ENCODE measurements at places on chromosomes 7 and 10.

GRCh38 chr7:30255064-30255769 is 29.2 kb upstream of the ZNRF2 start:
- no peak for DNase-seq

DNA sequence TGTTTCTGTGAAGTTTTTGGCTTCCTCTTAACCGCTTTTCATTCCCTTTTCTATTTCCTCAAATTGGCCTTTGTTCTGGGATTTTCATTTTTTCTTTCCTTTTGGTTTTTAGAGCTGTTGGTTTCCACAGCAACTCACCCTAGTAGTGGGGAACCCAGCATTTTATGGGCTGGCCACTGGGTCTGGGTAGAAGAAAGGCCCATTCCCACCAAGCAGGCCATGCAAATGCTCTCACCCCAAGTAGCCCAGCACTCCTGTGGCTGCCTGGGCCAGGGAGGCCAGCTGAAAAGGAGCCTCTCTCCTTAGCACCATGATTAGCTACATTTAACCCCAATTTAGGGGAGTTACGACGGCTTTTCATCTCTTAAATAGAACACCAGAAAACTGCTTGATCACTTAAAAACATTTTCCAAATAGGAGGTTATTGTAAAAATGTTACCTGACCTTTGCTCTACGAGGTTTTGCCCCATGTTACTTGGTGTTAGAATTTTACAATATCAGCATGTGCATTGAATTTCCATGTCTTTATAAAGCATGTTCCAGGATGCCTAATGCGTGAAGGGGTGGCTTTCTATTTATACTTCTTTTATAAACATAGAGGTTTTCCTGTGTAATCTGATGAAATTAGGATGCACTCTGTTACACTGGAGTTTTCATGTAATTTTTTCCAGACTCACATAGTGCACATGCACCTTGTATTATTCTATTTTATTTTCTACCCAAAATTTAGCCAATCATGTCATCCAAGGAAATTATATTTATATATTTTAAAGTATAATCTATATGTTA is 75.4 kb downstream of the FAM171A1 start:
- DNase-seq = no peak

GRCh38 chr10:70381471-70382421 is 679 bp downstream of the LRRC20 start:
- DNase-seq = no peak

DNA sequence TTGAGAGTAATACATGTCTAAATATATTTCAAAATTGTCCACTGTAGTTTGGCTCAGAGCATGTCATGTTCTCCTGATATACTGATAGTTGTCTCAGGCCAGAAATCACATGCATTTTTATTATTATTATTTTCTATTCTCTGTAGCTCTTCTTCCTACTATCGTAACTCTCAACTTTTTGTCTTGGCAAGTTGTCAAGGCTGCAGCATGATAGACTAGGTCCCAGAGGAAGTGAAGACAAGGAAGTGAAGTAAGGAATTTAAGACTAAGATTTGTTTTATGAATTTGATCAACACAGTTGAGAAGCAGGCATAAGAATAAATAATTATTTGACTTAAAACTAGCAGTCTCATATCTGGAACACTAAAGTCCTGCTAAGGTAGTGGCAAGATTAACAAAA is 369.5 kb downstream of the ABCA13 start:
- no peak for DNase-seq

GRCh38 chr10:101229266-101230182 is at the start of gene LBX1:
Gene LBX1, minus strand, starts transcription at chr10:101229463. Its CDS starts 648 bp downstream, at chr10:101228815.
- DNase-seq = no peak

DNA sequence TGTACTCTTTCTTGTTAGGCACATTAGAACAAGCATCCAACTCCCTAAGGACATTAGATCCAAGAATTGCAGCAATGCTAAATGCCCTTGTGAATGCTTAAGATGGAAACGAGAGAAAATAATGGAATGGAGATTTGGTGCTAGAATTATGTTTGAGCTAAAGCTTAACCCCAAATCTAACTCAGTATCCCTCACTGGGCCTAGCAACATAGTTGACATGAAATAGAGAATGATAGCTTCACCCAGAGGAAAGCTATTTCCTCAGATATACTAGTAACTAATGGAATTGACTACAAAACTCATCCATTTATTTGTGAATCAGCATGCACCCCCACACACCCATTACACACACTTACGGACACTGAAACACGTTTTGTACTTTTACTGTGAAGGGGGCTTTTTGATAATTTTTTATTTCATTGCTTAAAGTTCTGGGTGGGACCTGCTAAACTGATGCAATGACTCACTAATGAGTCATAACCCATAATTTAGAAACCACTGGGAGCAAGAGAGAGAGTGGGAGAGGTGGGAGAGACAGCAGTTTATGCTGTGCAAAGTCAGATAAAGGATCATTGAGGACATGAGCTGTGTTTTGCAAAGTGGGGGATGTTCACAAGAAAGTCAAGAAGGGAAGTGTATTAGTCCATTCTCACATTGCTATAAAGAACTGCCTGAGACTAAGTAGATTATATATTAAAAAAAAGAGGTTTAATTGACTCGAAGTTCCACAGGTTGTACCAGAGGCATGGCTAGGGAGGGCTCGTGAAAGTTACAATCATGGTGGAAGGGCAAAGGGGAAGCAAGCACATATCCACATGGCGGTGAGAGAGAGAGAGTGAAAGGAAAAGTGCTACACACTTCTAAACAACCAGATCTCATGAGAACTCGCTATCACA is 382.7 kb downstream of the SFMBT2 start:
- peak; percentile 16 for DNase-seq

DNA sequence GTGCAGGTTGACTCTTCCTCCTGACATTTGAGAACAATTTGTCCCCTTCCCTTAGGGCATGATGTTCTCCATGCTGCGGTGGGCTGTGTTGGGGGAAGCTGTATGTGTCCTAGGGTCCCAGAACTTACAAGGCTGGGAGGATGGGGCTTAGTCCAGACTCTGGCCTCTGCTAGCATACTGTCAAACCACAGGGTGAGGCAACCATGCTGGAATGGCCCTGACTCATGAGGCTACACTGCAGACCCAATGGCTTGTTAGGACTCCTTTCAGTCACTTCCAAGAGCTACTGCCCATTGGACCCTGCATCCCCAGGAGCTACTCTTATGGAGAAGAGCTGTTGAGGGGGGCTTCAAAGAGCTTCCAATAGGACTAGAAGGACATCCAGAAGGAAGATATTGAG is 20.1 kb upstream of the FAM170B start:
- no peak for DNase-seq

DNA sequence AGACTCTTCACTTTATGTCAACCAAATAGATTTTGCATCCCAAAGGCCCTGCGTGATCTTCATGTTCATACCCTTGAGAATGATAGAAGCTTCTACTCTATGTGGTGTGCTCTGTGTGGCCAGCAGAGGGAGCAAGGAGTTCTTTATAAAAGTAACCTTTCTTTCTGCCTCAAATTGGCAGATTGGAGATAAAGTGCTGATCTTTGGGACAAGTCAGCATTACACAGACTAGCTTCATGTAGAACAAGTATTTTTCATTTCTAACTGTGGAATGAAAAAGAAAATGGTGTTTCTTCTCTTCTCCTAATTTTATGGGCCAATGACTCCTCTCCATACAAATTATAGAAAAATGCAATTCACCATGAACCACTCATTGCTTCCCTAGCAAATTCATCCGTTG is 1214.1 kb downstream of the SORCS1 start:
- peak; percentile 61 for DNase-seq

DNA sequence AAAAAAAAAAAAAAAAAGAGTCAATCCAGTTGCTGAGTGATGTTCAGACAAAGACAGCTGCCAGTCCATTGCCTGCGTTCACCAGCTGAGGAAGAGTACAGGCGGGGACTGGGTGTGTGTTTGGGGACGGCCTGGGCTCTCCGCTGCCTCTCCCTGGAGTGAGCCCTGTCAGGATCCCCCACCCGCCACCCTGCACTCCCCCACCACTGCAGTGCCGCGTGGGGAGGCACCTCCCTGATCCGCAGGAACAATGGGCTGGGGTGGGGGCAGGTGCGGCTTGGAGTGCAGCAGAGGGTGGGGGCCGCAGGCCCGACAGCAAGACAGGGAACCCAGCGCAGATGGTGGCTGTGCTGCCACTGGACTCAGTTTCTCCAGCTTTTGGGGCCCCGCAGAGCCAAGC is 1.4 kb downstream of the HSPA12A start:
- DNase-seq = no peak

- DNase-seq = peak; percentile 100
Observed at GRCh38 chr10:84179059-84179710, 5.6 kb downstream of the GPR15LG start.

DNA sequence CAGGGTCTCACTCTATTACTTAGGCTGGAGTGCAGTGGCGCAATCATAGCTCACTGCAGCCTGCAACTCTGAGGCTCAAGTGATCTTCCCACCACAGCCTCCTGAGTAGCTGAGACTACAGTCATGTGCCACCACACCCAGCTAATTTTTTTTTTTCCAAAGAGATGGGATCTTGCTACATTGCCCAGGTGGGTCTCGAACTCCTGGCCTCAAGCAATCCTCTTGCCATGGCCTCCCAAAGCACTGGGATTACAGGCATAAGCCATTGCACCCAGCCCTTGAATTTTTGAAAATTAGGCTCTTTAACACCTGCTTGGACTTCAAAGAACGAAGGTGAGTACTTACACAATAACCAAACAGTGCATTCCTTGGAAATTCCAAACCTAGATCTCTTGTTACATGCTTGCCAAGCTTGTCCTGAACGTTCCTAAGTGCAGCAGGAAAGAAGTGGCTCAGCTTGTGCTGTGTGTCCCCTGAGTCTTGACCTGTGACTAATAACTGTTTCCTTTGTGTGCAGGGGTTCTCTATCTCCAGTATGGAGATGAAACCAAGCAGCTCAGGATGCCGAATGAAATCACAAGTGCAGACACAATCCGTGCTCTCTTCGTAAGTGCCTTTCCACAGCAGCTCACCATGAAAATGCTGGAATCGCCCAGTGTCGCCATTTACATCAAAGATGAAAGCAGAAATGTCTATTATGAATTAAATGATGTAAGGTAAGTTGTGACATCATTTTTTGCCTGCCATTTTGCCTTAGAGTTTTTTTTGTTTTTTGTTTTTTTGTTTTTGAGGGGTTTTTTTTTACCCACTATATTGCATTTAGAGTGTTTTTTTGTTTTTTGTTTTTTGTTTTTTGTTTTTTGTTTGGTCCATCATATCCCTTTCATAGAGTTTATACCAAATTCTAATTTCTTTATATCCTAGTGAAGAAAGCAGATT is 223.8 kb downstream of the KIAA1217 start:
- peak; percentile 72 for DNase-seq

DNA sequence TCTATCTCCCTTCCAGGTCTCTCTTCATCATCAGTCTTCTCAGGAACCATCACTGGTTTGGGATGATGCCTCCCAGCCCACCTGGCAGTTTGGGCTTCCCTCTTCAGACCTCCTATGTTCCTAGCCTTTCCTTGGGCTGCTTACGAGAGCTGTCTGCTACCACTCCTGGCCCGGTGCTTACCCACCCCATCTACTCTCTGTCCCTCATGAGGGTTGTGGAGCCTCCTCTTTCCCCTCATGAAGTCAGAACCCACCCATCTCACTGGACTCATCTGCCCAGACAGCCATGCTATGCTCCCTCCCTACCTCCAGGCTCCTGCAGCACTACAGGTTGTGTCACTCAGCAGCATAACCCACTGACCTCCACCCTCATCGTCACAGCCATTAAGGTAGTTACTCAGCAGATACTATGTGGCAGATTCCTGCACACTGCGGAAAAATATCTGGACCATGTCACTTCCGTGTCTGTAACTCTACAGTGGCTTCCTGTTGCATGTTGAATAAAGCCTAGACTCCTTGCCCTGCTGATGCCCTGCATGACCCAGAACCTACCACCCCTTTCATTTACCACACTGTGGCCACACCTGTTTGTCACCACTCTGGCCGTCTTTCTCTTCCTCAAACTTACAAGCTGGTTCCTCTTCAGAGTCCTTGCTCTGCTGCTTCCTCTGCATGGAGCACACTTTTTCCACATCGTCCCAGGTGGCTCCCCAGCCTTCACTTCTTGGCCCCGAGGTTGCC is 2.0 kb downstream of the DBNL start:
- no peak for DNase-seq

- DNase-seq = no peak
Observed at GRCh38 chr7:68224041-68224741, 1227.6 kb downstream of the TYW1 start.

DNA sequence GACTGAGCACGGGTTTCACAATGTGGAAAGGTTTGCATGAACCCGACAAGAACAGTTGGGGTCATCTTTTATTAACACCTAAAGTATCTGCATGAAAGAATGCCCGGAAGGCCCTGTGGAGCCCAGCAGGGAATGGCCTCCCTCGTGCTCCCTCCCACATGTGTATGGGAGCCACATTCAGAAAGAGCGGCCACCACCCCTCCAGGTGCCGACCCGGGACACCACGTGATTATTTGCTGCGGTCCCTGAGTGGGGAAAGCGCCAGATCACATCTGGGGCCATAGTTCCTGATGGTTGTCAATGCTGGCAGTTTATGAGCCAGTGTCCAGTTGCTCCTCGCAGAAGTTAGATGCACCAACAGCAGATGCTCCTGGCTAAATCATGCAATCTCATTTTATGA is 571.4 kb downstream of the TCERG1L start:
- no peak for DNase-seq

DNA sequence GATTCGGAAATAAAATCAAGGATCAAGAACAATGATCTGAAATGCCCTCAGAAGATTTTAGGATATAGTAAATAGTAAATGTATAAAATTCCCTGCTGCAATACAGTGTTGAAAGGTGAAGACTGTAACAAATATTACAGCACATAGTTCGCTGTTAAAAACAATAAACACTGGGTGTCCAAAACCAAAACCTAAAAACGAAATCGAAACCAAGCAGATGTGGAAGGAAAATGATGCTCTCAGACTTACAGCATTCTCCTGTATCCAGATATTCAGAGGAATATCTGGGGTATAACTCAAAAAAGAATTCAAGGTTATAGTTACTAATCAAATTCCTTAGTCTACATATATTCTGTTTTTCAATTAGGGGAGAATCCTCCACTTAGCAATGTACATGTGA is 708.1 kb upstream of the PCDH15 start:
- no peak for DNase-seq

GRCh38 chr10:90432866-90433265 is 425.0 kb downstream of the HTR7 start:
- no peak for DNase-seq

GRCh38 chr7:103299660-103300059 is 2.4 kb downstream of the PMPCB start:
- no peak for DNase-seq

DNA sequence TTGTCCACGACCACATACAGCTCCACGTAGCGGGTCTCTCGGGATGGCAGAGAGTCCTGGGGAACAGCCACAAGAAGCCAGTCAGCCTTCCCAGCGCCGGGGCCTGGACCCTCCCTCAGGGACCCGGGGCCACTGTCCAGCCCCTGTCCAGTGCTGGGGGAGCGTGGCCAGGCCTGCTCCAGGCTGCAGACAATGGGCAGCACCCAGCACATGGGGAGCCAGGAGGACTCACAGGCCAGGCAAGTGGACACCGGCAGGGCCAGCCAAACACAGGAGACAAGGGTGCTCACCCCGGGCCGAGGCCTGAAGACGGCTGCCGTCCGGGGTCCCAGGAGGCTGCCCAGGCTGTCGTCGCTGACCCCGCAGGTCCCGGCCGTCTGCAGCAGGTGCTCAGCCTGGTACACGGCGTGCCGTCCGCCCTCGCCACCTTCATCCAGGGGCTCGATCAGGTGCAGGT is 3.7 kb downstream of the ADAM8 start:
- no peak for DNase-seq

All from epithelial cell of esophagus (primary cell).